ENCODE measurements at places on chromosomes 1 and 21.

DNA sequence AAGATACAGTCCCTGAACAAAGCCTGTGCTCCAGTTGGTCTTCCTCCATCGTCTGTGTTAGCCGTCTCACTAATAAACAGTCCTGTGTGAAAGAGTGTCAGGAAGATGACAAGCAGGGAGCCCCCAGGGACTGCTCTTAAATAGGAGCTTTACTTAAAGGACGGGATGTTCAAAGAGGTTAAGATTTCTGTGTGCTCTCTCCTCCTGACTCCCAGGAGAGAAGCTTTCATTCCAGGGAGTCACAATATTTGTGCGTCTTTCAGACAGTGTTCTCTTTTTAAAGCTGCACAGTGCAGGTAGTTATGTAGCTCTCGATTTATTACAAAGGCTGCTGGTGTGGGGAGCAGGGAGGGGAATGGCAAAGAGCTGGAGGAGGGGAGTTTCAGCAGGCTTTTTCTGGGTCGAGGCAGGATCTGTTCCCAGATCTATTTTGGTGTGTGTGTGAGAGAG, 43.5 kb downstream of the STYXL2 start:
- no peak for DNase-seq

GRCh38 chr1:28934676-28935075, 20.3 kb downstream of the EPB41 start:
- DNase-seq, result no peak

DNA sequence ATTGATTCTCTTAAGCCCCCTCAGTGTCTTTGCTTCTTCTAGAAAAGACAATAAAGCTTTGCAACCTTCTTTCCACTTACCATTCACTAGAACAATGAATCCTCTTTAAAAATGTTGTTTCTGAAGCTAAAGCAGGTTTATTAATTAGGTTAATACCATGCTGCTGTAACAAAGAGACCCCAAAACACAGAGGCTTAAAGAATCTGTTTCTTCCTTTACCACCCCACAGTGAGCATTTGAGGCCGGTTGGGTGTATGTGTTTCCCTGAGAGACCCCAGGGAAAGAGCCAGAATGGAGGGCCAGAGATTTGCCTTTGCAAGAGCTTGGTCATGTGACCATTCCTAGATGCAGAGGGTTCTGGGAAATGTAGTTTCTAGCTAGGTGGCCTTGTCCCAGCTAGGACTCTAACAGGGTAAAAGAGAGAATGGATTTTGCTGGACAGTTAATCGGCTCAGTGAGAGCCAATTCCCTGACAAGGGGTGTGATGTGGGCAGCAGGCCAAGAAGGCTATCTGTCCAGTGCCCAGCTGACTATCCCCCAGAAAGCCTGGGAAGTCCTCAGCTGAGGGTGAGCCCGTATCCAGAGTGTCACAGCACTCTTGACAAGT, 191.8 kb upstream of the TMEM51 start:
- DNase-seq, result no peak

GRCh38 chr21:34836103-34836932, 167.5 kb downstream of the CLIC6 start:
- DNase-seq, result no peak
